CD4-positive, alpha-beta T cell treated with Interleukin-21 for 1 hour (primary cell): ENCODE measurements at places on chromosomes 7 and 10.

DNA sequence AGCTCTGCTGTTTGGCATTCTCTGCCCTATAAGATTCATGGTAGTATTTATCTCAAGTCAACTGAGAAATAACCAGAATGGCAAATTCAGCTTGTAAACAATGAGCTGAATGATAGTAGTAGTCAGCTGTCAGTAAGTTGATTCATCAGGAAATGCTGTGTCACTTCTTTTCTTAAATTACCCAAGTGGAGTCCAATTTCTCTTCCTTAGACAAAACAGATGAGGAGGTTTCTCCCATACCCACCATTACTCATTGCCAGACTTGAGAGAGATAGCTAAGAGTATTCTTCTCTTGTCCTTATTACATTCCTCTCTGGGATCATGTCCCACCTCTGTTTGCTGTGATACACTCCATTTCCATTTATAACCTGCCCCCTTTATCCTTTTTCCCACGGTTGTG lies 159.8 kb upstream of the STEAP1 start:
- no peak for DNase-seq

- DNase-seq: no peak
These were observed 53.6 kb downstream of the VPS41 start for GRCh38 chr7:38855386-38855785.

GRCh38 chr7:4824120-4824775 lies 37.6 kb downstream of the PAPOLB start:
- DNase-seq: no peak

GRCh38 chr7:27219821-27220220 lies 19.9 kb upstream of the HOXA13 start:
- no peak for DNase-seq

- no peak for DNase-seq
These were observed 239.3 kb downstream of the AUTS2 start for GRCh38 chr7:69837387-69838068.
